Ureter (tissue), 1 donor: ENCODE measurements at places on chromosomes 3 and 15.

DNA sequence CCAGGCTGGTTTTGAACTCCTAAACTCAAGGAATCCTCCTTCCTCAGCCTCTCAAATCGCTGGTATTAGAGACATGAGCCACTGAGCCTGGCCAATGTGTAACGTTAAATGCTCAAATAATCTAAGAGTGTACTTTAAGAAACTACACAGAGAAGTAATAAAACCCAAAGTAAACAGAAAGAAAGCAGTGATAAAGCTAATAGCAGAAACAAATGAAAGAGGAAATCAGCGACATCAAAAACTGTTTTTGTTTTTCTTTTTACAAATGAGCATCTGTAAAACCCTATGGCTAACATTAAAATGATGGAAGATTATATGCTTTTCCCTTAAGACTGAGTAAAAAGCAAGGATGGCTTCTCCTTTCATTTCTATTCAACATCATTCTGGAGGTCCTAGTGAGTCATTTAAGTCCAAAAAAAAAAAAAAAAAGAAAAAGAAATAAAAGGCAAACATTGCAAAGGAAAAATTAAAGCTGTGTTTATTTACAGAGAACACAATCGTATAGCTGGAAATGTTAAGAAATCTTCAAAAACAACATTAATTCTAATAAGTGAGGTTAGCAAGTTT, 36.8 kb upstream of the FNDC3B start:
- DNase-seq, result no peak

DNA sequence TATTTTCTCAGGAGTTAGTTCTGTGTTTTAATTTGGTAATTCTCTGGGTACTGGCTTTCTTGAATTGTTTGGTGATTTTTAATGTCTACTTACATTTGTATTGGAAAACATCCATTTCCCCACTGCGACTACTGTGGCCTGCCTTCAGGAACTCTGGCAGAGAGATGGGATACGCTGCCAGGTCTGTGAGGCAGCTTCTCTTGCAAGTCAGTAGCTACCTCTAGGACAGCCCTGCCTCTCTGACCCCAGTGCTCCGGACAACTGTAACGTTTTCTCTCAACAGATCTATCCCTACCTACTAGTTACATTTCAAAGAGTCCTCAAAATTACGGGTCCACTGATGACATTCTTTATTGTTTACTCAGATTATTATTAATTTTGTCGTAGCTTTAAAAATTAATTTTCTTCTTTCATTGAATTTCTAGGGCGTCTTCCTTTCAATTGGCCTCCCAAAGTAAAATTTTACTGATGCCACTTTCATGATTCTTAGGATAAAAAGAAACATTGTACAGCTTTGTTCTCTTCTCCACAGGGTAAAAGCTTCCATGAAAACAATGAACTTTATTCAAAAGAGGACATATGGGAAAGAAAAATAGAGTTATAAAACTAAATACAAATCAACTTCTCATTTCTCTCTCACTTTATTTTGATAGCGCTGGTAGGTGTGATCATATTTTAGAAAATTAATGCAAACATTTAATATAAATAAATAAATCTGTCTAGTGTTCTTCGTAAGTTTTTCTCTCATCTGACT, 123.2 kb upstream of the GOLGA8J start:
- no peak for DNase-seq

DNA sequence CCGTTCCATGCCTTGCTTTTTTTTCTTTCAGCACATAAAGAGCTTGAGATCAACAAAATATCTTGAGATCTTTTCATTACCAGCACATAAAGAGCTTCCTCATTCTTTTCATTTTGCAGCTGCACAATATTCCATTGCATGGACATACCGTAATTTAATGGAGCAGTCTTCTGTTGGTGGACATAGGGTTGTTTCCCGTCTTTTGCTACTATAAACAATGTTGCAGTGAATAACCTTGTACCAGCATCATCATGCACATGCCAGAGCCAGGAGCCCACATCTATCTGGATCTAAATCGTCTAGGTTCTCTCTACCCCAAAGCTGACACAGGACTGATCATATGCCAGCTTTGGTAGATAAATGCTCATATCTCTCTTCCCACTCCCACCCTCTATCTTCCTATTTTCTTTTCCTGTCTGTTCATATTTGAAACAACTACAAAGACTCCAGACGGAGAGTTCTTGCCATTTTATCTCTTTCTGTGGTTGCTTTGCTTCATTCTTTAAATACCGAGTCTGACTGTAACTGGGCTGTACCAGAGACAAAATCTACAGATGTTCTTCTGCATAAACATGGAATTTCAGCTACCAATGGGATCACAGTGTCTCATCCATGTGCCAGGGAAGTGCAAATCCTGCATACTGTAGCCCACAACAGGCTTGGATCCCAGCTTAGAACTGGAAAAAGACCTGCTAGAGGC, 47.1 kb upstream of the AKAP13 start:
- DNase-seq, result peak; percentile 31

- DNase-seq, result no peak
Measured at GRCh38 chr15:27787931-27788330, 311.2 kb downstream of the OCA2 start.

DNA sequence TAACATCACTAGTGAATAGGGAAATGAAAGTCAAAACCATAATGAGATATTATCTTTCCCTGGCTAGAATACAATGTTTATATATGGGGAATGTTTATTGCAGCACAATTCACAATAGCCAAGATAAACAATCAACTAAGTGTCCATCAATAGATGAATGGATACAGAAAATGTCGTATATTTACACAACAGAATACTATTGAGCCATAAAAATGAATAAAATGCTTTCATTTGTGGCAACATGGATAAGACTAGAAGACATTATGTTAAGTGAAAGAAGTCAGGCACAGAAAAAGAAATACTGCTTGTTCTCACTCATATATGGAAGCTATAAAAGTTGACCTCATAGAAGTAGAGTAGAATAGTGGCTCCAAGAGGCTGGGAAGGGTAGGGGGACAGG, 65.2 kb downstream of the SLC9C1 start:
- DNase-seq, result no peak

- DNase-seq, result no peak
Measured at GRCh38 chr15:52382647-52383046, 87.0 kb upstream of the MYO5C start.

DNA sequence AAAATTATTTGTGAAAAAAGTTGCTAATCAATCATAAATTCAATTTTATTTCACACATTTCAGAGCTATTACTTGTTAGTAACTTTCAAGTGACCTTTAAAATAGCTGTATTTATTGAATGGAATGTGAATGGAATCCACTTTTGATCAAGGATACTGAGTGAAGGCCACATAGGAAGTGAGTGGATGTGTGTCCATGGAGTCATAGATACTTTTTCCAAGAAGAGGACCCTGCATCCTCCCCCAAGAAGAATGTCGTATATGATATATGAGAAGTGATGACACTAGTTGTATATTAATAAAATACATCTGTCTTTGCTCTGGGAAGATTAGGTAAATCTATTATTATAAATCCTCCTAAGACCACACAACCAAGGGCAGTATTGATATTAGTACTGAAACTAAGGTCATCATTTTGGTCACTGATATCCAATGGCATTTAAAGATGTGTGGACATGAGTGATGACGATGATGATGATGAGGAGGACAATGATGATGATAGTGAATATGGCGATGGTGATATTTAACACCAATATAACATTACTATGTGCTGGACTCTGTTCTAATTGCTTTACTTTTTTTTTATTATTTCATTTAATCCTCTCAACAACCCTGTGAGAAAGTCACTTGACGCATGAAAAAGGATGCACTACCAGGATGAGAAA, 493.0 kb upstream of the NR2F2 start:
- no peak for DNase-seq

DNA sequence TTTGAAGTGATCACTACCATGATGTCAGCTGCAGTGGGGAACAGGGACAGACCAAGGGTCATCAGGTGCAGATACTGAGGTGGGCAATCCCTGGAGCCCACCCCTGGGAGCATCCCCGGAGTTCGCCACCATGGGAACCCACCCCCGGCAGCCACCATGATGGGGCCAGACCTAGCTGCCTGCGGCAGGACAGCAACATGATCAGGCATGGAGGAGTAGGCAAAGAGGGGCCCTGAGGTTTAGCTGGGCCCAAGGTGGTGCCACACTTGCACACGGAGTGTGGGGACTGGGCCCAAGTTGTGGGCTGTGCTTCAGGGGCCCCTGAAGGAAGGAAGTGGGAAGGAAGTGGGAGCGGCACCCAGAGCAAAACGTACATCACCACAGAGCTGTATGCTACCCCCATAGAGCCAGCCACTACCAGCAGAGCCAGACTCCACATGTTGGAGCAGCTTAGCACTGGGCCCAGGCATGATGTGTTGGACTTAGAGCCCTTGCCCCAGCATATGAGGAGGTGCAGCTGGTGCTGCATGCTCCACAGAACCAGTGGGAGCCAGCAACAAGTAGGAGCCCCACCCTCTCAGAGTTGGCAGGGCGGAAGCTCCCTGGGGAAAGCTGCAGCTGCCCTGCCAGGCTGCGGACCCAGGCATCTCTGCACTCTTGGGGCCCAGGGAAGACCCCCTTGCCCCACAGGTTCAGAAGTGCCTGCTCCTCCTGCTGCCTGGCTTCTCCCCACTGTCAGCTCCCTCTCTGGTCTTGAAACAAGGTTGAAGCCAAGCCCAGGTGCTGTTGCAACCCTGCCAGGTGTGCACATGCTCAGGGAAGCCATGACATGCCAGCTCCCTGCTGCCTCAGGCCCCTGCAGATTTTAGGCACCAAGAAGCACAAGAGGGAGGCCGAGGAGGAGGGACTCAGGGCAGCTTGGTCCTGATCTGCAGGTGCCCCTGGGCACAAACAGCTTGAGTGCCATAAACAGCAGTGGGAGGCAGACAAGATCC, 515.3 kb downstream of the ZBBX start:
- no peak for DNase-seq

DNA sequence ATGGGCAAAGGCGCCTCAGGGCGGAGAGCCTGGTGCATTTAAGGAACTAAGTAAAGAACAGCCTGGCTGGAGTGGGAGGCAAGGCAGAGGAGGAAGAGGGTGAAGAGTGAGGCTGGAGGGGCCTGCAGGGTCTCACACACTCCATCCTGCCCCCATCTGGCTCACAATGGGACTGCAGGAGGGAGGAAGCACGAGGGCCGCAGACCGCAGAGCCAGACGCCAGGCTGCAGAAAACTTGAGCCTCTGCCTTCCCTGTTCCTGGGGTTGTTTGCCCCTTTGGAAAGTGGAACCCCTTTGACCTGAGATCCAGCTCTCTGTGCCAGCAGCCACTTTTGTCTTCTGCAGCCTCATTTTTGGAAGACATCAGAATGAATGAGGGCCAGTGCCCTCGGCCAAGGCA, 138.0 kb downstream of the SRGAP3 start:
- no peak for DNase-seq

DNA sequence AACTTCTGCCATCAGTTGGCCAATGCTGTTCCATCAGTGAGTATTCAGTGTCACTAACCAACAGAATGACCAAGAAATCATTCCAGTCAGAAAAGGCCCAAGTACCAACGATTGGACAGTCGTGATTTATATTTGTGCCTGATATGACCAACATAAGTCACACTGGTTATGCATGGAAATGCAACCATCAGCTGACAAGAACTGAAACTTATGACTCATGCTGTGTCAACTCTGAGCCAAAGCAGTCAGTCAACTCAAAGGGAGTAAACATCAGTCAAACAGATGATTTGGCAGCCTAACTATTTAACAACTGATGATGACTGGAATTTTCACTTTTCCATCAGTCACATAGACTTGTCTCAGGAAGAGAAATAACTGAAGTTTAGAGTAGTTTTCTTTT, 142.4 kb downstream of the ANXA2 start:
- peak; percentile 44 for DNase-seq

DNA sequence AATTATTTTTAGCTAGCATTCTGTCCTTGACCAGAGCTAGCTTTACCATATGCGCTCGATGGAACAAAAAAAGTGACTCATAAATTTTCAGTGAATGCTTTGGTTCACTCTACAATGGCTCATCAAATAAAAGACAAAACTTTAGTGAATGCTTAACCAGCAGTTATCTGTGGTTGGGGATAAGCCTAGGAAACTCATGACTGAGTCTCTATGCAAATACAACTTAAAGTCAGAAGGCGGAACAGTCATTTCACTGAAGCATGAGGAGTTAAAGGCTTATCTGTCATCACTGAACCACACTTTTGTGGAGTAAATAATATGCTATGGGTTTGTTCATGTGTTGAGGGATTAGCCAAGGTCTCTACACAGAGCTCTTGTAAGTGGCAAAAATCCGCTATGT, 308.4 kb downstream of the SQOR start:
- DNase-seq, result no peak

- no peak for DNase-seq
Measured at GRCh38 chr3:20056725-20057611, 16.7 kb downstream of the KAT2B start.

GRCh38 chr15:27036210-27036609, 65.2 kb downstream of the GABRG3 start:
- no peak for DNase-seq

DNA sequence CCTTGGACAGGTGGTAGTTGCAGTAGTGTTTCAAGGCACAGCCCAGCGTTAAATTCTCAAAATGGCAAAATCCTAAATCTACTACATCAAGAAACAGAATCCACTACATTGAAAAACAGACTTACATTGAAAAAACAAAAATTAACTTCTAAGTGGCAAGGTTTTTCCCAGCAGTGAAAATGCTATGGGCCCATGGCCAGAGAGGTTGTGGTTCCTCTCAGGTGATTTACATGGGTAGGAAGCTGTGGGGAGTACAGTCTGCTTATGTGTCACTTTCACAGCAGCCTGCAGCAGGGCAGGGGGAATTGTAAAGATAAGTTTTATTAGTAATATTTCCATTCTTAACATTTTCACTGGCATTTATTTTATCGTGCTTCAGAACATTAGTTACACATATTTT, 24.9 kb downstream of the TTC14 start:
- no peak for DNase-seq

DNA sequence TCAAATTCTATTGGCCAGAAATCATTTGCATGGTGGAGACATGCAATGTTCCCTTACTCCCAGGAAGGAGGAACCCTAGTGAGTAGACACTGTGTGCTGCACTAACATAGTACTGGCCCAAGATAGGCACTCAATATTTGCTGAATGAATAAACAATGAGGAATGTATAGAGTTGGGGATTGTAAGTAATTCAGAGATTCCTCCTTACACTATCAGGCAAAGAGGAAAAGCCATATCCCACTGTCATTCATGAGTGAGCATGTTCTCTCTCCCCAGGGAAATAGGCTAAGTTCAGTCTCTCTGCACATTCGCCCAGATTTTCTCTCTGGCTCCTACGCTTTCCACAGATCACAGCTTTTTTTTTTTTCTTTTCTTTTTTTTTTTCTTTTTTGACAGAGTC, 154.9 kb upstream of the WNT5A start:
- DNase-seq, result no peak
